ENCODE measurements at places on chromosomes 7 and 10.
A peak's percentile ranks its signal among the peaks of the same experiment; 100 is the strongest.

GRCh38 chr7:74174606-74175082 lies 488 bp downstream of the EIF4H start:
- H3K4me1 ChIP-seq = peaks cover 31% of the 10 kb centered on the region
- no peaks in the 10 kb centered on the region for H3K27me3 ChIP-seq
- H3K36me3 ChIP-seq = peaks cover 14% of the 10 kb centered on the region
- peak overlapping the region; percentile 93 for H3K4me3 ChIP-seq
- DNase-seq = no peak

DNA sequence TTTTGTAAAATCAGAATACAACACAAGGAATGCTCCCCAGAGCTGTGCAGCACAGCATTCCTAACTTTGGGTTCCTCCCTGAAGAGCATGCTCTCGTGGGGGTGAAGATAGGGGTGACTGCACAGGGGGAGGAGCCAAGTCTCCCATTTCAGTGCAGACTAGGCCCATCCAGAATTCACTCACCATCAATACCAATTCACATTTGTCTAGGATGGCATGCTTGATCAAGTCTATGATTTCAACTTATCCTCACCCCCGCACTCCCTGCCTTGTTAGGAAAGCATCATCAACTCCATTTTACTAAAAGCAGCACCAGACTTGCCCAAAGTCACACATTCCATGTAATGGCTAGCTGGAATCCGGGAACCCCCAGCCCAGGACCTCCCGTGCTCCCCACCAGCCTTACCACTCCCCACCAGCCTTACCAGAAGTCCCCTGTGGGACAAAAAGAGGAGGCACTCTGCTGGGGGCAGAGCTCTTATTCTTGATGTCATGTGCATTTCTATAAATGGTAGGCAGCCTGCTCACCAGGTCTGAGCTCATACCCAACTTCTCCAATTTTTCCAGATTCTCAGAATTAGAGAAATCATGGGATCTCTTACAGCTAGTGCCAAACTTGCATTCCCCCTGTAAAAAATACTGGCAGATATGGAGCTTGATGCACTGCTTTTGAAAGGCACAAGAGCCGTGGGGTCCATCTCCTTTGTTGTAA lies 6.2 kb downstream of the PARP12 start:
- H3K4me3 ChIP-seq = no peak overlapping the region
- no peak for DNase-seq
- H3K27me3 ChIP-seq = no peaks in the 10 kb centered on the region
- peaks cover 4% of the 10 kb centered on the region for H3K36me3 ChIP-seq

GRCh38 chr7:109763611-109764010 lies 1193.9 kb downstream of the DNAJB9 start:
- H3K4me3 ChIP-seq = no peak overlapping the region
- H3K4me1 ChIP-seq = no peaks in the 10 kb centered on the region

GRCh38 chr10:92720831-92721165 lies 31.0 kb downstream of the HHEX start:
- H3K4me3 ChIP-seq = no peak overlapping the region
- H3K27me3 ChIP-seq = peaks cover 2% of the 10 kb centered on the region
- no peaks in the 10 kb centered on the region for H3K4me1 ChIP-seq
- H3K27ac ChIP-seq = no peak overlapping the region

DNA sequence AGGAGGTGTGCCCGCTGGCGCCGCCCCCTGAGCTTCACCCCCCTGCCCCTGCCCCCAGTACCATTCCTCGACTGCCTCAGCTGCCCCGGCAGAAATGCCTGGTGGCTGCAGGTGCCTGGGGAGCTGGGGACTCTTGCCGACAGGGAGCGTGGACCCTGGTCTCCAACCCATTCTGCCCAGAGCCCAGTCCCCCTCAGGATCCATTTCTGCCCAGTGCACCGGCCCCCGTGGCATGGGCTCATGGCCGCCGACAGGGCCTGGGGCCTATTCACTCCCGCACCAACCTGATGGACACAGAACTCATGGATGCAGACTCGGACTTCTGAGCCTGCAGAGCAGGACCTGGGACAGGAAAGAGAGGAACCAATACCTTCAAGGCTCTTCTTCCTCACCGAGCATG lies 12.7 kb upstream of the AHCYL2 start:
- H3K27ac ChIP-seq = no peak overlapping the region
- no peak overlapping the region for H3K4me3 ChIP-seq
- H3K27me3 ChIP-seq = no peaks in the 10 kb centered on the region
- no peaks in the 10 kb centered on the region for H3K4me1 ChIP-seq
- DNase-seq = no peak

All from Panc1 (cell line).